ENCODE measurements at places on chromosomes 16 and 17.

- no peak for DNase-seq
Measured at GRCh38 chr17:35084987-35085386, 21.5 kb upstream of the RFFL start.

DNA sequence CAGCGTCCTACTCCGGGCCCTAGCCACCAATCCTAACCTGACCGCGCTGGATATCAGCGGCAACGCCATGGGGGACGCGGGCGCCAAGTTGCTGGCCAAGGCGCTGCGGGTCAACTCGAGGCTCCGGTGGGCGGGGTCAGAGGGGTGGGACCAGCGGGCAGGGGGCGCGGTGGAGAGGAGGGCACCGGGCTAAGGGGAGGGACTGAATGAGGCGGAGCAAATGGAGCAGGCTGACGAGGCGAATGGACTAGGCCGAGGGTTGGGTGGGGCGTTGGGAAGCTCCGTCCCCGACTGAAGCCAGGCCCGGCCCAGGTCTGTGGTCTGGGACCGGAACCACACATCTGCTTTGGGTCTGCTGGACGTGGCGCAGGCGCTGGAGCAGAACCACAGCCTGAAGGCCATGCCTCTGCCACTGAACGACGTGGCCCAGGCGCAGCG lies 4.6 kb downstream of the CARMIL2 start:
- DNase-seq, result no peak

DNA sequence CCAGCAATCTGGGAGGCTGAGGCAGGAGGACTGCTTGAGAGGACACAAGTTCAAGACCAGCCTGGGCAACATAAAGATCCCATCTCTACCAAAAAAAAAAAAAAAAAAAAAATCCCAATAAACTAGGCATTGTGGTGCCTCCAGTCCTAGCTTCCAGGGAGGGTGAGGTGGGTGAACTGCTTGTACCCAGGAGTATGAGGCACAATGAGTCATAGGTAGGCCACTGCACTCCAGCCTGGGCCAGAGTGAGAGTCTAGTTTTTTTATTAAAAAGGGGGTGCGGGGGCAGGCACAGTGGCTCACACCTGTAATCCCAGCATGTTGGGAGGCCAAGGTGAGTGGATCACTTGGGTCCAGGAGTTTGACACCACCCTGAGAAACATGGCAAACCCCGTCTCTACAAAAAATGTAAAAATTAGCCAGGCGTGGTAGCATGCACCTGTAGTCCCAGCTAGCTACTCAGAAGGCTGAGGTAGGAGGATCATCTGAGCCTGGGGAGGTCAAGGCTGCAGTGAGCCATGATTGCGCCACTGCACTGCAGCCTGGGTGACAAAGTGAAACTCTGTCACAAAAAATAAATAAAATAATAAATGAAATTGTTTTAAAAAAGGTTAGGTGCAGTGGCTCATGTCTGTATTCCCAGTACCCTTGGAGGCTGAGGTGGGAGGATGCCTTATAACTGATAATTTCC lies 7.8 kb upstream of the CHST6 start:
- DNase-seq, result no peak

DNA sequence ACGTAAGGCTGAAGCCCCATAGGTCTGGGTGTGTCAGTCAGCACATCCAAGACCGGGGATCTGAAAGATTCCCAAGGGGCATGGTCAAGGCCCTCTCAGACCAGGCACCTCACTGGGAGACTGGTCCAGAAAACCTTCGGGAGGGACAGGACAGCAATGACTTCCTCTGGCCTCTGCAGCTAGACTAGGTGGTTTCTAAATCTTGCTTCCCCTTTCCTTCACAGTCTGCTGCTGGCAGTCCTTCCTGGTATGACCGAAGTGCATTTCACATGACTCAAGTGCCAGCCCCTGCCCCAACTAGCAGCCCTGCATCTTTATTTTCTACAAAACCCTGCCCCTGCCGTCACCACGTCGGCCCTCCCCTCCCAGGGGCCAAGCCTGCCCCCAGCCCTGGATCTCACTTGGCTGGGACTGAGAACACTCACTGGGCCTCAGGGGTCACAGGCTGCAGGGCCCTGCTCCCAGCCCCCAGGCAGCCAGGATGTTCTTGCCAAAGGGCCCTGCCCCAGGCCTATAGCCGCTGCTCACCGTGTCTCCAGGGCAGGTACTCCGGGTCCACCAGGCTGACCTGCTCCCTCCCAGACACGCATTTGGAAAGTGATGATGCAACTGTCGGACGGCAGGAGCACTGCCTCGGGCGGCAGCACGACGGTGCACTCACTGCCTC lies 18.3 kb downstream of the POLR3K start:
- peak; percentile 25 for DNase-seq

- no peak for DNase-seq
Measured at GRCh38 chr17:979212-979538, 401 bp downstream of the NXN start.

GRCh38 chr16:53768593-53768992 lies 64.6 kb downstream of the FTO start:
- DNase-seq, result no peak

- DNase-seq, result peak; percentile 80
Measured at GRCh38 chr17:40122136-40122998, 596 bp downstream of the MSL1 start.

DNA sequence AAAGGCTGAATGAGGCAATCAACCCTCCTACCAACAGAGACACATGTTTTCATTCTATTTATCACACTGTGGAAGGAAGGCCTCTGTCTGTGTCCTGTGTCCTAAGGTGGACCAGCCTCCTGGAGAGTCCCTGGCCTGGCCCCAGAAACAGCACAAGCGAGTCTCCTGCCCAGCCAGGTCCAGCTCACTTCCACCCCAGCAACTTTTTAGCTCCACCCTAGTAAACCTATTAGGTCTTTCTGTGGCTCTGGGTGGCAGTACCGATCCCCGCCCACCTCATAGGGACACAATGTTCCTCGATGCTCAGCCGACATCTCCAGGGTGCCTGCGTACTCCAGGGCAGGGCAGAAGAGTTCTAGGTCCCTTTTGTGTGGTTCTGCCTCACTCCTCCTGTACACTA lies 10.7 kb downstream of the DRC3 start:
- DNase-seq, result no peak

GRCh38 chr16:11011326-11011725 lies 67.0 kb downstream of the CLEC16A start:
- DNase-seq, result no peak

DNA sequence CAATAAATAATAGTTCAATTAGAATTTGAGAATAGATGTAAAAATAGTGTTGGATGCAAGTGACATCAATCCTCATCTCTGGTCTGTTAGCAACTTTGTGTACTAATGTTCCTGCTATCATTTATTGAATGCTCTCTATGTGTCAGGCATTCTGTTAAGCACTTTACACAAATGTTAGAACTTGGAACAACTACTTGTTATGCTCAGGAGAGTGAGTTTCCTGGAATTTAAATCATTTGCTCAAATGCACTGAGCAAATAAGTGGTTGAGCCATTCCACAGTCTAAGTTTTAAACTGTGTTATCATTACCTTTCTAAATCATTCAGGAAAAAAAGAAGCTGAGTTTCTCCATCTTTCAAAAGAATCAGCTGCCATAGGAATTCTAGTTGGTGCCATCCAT lies 1327.3 kb upstream of the GOT2 start:
- DNase-seq, result no peak

DNA sequence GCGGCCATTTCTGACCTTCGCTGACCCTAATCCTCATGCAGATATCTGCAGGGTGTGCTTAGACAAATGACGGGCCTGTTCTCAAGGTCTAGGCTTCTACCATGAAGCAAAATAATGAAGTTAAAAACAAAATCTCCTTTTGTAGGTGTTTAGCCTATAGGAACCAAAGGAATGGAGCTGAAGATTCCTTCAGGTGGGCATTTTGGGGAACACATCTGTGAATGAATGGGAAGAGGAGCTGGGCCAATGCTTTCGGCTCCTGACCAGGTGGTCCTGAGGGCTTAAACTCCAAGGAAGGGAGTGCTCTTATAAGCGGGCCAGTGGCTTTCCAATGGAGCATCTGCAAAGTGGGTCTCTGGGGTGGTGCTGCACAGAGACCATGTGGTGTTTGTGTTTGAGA lies 14.1 kb upstream of the IL34 start:
- no peak for DNase-seq

GRCh38 chr16:82345318-82345717 lies 175.3 kb upstream of the MPHOSPH6 start:
- DNase-seq, result no peak

- DNase-seq, result no peak
Measured at GRCh38 chr16:73216932-73217331, 169.0 kb upstream of the ZFHX3 start.

DNA sequence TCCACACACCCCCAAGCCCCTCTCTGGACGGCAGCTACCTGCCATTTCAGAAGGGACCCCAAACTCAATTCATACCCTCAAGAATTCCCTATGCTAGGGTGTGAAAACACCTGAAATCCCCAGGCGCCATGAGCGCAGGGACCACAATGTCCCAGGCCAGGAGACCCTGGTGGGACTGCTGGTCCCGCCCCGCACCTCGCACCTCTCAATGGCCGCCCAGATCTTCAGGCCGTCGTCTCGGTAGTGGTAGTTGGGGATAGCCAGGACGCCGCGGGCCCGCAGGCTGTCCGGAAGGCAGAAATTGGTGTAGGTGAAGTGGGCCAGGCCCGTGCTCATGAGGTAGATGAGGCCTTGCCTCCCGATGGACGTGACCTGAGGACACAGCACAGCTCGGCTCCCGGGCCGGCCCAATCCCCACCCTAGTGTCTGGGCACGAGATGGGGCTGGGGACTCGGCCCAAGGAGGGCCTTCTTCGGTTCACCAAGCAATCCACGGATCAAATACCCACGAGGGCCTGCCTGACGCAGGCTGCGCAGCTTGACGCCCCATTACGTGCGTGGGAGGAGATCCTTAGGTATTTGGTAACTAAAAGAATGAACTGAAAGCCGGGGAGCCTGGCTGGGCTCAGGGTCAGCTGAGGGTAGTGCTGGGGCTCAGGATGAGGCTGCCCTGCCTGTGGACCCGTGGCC lies 9.2 kb downstream of the ALOXE3 start:
- no peak for DNase-seq

- no peak for DNase-seq
Measured at GRCh38 chr16:47136099-47136842, 7.5 kb downstream of the NETO2 start.

- DNase-seq, result no peak
Measured at GRCh38 chr17:57881783-57882351, 32.0 kb upstream of the MRPS23 start.

DNA sequence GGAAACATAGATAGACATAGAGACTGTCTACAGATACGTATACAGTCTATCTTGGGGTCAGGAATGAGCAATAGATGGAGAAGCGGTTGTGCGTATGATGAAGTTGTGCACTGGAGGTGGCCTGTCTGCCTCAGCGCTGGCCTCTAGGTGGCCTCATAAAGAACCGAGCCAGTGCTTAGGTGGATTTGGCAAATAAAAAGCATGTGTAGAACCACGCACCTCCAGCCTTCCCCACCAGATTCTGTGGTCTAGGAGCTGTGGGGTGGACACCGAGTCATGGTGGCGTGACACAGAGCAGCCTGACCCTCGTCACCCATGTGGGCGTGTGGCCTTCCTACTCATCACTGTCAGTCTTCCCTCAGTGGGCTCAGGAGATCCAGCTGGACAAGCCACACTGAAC lies 34.0 kb downstream of the PGS1 start:
- no peak for DNase-seq

GRCh38 chr16:79229361-79229760 lies 371.2 kb downstream of the MAF start:
- DNase-seq, result no peak

GRCh38 chr16:76816475-76816874 lies 374.5 kb upstream of the MON1B start:
- no peak for DNase-seq

- no peak for DNase-seq
Measured at GRCh38 chr17:17149520-17150447, 56.3 kb downstream of the PLD6 start.

GRCh38 chr16:30535777-30536190 lies 1.1 kb upstream of the ZNF747 start:
- peak; percentile 56 for DNase-seq

GRCh38 chr16:17529982-17530760 lies 59.4 kb upstream of the XYLT1 start:
- no peak for DNase-seq

- no peak for DNase-seq
Measured at GRCh38 chr16:88004391-88004790, 53.2 kb downstream of the BANP start.

DNA sequence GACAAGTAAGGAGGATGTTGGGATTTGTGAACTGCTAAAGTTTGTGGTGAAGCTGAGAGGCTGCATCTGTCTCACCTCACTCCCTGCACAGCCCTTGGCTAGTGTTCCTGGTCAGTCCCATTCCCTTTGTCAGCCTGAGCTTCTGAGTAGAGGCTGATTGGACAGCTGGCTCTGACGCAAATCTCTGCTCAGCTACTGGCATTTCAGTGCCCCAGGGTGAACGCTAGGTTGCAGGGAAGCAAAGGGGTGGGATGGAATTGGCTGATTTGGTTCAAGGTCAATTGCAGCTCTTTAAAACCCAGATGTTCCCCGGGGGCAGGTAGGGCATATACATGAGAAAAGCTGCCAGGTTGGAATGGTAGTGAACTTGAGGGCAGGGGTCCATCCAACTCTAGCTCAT lies 23.1 kb upstream of the CNOT1 start:
- DNase-seq, result no peak

DNA sequence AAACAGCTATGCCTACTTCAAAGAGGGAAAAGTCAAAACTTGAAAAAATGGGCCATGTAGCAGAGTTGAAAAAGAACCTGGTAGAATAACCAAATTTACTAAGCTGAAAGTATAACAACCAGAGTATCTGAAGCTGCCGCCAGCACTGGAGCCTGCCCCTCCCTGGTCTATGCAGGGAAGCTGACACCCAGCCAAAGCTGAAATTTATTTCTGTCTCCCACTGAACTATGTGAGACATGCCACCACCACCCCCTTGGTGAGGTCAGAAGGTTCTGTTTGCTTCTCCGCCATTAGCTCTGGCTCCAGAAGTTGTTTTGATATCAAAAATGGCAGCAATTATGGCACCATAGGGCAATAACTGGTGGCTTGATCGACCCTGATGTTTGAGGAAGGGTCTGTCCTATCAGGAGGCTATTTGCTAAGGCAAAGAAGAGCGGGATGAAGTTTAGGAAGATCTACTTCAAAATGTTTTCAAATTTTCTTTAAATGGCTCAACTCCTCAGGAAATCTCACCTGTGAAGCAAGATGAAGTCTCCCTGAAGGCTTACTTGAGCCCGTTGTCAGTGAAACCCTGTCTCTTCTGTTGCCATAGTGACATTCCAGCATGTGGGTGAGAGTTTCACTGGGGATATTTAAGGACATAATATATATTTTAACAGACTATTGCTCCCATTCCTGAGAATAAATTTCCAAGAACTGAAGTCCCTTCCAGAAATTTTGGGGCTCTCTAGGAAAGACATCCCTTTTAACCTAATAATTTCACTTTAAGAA lies 122.0 kb downstream of the COPRS start:
- no peak for DNase-seq

Data from substantia nigra (tissue), 51 donors.